ENCODE measurements at places on chromosomes 7 and 10. TPM values are rescaled to one million over a fixed set of nuclear protein-coding genes. Genes with fewer than 3 reads are reported as not detected.

MARCHF5 gene
- total RNA-seq: 30.0 TPM

KCNMA1 gene
- 107 TPM for total RNA-seq

CYP3A4 gene
- total RNA-seq: not detected

CRCP gene
- total RNA-seq: 20.8 TPM

ZNF212 gene
- 6.2 TPM for total RNA-seq

TMEM236 gene
- under 0.01 TPM for total RNA-seq

TRPV6 gene
- total RNA-seq: not detected

SEMA4G gene
- total RNA-seq: 1.2 TPM

SPDYE1 gene
- not detected for total RNA-seq

PLXDC2 gene
- total RNA-seq: 19.0 TPM

LIPK gene
- not detected for total RNA-seq

STRIP2 gene
- total RNA-seq: 3.3 TPM

AKR1C8 gene
- not detected for total RNA-seq

KCTD7 gene
- total RNA-seq: 10.4 TPM

NUTM2B gene
- total RNA-seq: under 0.01 TPM

NUTM2E gene
- not detected for total RNA-seq

ARMS2 gene
- not detected for total RNA-seq

FGL2 gene
- total RNA-seq: 0.30 TPM

CHAT gene
- not detected for total RNA-seq

LLCFC1 gene
- not detected for total RNA-seq

TMEM72 gene
- not detected for total RNA-seq

SGCE gene
- 40.4 TPM for total RNA-seq

LIPN gene
- total RNA-seq: not detected

PBLD gene
- 3.9 TPM for total RNA-seq

ASB15 gene
- total RNA-seq: not detected

PDZD7 gene
- total RNA-seq: 1.5 TPM

MYPN gene
- total RNA-seq: under 0.01 TPM

FAM24B gene
- total RNA-seq: 2.1 TPM

DENND2A gene
- total RNA-seq: under 0.01 TPM

HSPA14 gene
- total RNA-seq: 13.7 TPM

ATP5MK gene
- total RNA-seq: 210 TPM

SVIL gene
- 47.2 TPM for total RNA-seq

SPDYE5 gene
- not detected for total RNA-seq

SEPTIN14 gene
- not detected for total RNA-seq

GPR26 gene
- not detected for total RNA-seq

PGAM2 gene
- not detected for total RNA-seq

ABCB4 gene
- 0.30 TPM for total RNA-seq

GPR85 gene
- 2.6 TPM for total RNA-seq

ARMC10 gene
- total RNA-seq: 44.2 TPM

EN2 gene
- under 0.01 TPM for total RNA-seq

SEMA3C gene
- total RNA-seq: 455 TPM

ZFAND4 gene
- total RNA-seq: 6.6 TPM

NME8 gene
- total RNA-seq: not detected

TAC1 gene
- total RNA-seq: not detected

MARVELD1 gene
- 49.9 TPM for total RNA-seq

RPS24 gene
- 1,473 TPM for total RNA-seq

AVL9 gene
- total RNA-seq: 32.4 TPM

CYP3A7 gene
- 0.30 TPM for total RNA-seq
